GM23248 (cell line): ENCODE measurements at places on chromosomes 4 and X. TPM values are rescaled to one million over a fixed set of nuclear protein-coding genes. Genes with fewer than 3 reads are reported as not detected.

DNA sequence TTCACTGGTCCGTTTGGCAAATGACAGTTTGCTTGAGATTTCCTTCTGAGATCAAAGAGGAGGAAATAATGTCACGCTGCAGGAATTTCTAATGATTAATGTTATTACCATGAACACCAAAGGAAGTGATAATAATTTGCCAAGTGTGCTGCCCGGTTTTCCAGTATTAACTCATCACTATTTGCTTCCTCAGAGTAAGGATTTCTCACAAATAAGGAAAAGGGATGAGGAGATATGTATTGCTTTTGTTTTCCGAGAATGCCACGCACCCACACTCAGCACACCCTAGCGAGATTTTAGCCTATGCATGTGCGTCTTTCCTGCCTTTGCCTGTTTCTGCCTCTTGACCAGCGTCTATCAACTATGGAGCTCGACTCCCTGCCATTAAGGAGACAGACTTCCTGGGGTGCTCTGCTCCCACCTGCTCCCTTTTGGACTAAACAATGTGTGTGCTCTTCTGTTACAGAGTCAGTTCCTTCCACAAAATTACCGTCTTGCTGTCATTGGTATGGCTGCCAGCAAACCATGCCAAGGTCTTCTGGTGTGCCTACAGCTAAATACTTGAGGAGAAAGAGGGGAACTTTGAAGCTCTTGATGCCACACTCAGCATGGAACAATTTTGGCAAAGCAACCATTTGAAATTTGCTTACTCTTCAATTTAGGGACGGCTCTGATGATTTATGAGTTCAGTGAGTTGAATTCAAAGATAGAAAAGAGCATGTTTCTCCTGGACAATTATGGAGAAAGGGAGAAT lies 393.1 kb upstream of the ZFP42 start:
- peak; percentile 59 for DNase-seq

DNA sequence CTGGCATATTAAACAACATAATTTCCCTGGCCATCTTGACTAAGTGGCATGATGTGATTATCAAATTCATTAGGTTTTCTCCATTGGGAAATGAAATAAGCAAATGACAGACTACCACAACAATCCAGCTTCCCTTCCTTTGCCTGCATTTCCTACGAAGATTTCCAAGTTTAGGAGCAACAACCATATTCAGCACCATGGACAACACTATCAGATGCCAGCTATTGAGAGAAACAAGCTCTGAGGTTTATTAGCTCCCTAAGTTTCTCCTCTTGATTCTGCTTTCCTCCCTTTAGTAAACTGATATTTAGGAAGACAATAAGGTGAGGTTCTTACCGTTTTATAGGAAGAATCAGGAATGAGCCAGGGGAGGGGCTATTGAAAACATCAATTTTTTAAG lies 36.2 kb downstream of the DCX start:
- DNase-seq: peak; percentile 16

DNA sequence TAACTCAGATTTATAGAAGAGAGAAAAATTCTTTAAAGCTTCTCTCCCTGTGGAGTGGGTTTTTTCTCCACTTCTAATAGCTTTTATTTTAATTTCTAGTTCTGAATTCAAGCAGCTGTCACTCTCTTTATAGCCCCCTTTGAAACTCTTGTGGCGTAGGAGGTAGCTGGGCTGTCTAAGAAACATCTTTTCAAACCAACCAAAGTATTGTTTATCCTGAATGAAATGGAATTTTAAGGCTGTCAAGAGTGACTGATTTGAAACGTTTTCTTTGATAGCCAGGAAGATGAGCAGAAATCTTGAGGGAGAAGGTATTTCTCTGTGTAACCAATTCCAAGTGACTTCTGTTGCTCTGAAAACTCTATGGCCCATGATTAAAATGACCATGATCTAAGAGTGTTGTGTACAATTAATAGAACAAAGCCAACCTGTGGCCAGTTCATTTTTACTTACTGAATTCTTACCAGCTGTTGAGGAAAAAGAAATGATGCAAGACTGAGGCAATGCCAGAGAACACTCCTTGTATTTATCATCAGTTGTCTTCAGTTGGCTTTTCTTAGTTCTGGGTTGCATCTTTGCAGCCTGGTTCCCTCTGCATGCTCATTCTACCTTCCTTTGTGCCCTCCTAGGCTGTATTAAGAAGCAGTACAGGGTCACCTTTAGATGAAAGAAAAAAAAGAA lies 298.4 kb downstream of the ARHGAP10 start:
- DNase-seq: peak; percentile 74

Gene SMR3B
- not detected in 2 replicates for polyA plus RNA-seq

DNA sequence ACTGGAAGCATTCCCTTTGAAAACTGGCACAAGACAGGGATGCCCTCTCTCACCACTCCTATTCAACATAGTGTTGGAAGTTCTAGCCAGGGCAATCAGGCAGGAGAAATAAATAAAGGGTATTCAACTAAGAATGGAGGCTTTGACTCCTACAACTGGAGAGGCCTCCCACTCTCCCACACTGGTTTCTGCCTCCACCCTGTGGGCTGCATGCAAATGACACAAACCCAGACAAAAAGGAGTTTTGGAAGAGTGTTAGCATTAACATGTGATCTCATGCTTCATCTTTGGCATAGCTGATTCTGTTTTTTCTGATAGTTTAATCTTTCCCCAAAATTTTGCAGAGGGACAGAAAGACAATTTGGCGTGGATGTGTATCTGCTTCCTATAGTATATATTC lies 80.8 kb upstream of the IQCM start:
- DNase-seq: peak; percentile 80

Gene GYG2
- 0.86 and 1.2 TPM in 2 replicates for polyA plus RNA-seq

GRCh38 chr4:156832886-156833285 lies 138.7 kb downstream of the PDGFC start:
- peak; percentile 9 for DNase-seq

- DNase-seq: no peak
These were observed 16.8 kb downstream of the KDM6A start for GRCh38 chrX:44889824-44890223.

DNA sequence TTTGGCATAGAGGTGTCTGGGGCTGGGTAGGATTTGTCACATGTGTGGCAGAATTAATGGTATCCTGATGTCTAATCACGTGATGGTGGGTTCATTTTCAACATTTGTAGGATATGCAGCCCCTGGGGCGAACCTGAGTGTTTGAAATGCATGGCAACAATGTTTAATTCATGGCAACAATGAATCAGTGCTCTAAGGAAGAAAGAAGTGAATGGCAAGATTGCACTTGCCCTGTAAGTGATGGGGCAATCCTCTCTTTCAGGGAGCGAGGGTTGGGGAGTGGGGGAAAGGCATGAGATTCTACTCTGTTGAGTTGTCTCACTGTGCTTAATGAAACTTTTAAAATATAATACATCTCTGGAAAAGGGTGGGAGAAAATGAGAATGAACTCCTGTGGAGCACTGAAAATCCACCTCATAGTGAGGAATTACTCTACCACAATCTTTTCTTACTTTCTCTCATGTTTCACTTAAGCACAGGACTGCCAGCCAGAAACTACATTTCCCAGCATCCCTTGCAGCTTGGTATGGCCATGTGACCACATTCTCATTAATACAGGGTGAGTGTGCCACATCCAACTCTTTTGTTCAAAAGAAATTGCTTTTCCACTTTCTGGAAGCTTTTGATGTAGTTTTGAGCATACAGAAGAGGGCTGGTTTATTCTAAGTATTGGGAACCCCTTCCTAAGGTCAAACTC lies 64.0 kb upstream of the PGM2 start:
- peak; percentile 47 for DNase-seq

DNA sequence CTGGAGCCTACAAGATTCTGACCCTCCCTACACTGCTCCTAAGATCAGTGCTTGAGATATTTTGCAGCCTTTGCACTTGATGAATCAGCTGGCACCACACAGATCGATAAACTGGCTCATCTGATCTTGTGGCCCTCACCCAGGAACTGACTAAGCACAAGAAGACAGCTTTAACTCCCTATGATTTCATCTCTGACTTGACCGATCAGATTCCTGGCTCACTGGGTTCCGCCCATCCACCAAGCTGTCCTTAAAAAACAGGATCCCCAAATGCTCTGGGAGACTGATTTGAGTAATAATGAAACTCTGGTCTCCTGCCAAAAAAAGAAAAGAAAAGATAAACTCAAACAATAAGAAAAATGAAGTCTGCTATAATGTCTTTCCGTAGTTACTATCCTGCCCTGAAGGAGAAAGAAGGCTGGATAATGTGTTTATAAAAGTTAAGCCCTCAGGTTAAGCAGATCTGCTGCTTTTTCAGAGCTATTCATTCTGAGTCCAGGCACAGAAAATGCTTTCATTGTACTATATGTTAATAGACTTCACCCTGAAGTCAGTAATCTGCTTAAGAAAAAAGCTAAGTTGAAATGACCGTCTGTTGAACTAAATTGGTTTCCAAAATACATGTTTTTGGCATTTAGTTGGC lies 795.2 kb downstream of the TRIML1 start:
- peak; percentile 22 for DNase-seq

- no peak for DNase-seq
These were observed 55.4 kb upstream of the PLAC1 start for GRCh38 chrX:134713618-134714107.

Gene TMEM156
- 0.30 TPM in 1 of 2 replicates, not detected in the other for polyA plus RNA-seq

Gene PABPC5
- 3.4 and 3.5 TPM in 2 replicates for polyA plus RNA-seq

DNA sequence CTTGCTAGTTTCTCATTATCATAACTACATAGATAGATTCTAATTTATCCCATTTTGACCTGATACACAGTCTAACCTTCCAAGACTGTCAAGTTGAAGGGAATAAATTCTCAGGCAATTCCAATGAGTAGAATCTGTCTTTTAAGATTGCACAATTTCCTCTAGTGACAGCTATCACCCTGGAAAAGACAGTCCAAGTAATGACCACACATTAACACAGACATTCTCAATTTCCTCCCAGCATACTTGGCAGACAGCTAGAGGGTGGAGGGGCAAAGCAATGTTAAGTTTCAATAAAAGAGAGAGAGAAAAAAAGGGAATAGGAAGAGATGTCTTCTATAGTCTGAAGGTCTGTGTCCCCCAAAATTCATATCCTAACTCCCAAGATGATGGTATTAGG lies 234.7 kb downstream of the LDB2 start:
- peak; percentile 47 for DNase-seq

Gene BGN
- 308 and 314 TPM in 2 replicates for polyA plus RNA-seq

Gene PRRG1
- polyA plus RNA-seq: 7.3 and 7.4 TPM in 2 replicates

- DNase-seq: no peak
These were observed 729 bp downstream of the CXCL11 start for GRCh38 chr4:76035141-76035540.

Gene IL21
- polyA plus RNA-seq: not detected in 2 replicates

DNA sequence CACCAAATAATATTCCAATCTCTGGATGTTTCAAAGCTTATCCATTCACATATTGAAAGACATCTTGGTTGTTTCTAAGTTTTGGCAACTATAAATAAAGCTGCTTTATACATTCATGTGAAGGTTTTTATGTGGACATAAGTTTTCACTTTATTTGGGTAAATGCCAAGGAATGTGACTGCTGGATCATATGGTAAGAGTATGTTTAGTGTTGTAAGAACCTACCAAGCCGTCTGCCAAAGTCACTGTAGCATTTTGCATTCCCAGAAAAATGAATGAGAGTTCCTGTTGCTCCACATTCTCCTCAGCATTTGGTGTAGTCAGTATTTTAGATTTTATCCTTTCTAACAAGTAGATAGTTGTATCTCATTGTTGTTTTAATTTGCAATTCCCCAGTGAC lies 1047.7 kb downstream of the C4orf33 start:
- DNase-seq: no peak

Gene RBM47
- polyA plus RNA-seq: 0.70 and 0.94 TPM in 2 replicates

DNA sequence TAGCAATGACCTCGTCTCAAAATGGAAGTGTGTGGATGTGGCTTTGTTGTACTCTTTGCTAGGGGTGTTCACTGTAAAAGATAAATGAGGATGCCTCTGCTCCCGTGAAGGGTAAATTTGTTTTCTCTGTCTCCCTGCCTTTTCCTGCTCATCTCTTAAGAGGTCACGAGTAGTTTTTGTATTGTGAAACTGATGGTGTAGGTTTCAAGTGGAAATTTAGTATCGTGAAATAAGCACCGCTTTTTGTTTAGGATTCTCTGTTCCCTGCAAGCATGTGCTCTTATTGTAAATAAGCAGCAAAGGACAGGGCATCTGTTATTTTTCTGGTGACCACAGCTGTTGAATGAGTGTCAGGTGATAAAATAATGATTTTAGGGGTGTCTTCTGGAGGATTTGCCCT lies 104.6 kb downstream of the PHEX start:
- DNase-seq: no peak

DNA sequence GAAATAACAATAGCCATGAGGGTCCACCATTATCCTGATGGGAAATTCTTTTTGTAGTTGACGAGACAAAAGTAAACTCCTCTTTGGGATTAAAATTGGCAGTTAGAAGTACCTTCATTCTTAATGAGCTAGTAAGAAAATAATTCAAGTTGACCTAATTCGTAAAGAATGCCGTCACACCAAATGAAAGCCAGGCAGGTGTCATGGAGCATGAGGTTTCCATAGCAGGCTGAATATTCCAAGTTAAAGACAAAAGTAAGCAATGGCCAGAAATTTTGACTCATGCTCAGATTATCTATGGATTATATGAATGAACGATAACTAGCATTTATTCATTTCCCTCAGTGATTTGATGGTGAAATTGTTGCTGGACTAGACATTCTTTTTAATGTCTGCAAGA lies 192.2 kb upstream of the FAT1 start:
- no peak for DNase-seq

DNA sequence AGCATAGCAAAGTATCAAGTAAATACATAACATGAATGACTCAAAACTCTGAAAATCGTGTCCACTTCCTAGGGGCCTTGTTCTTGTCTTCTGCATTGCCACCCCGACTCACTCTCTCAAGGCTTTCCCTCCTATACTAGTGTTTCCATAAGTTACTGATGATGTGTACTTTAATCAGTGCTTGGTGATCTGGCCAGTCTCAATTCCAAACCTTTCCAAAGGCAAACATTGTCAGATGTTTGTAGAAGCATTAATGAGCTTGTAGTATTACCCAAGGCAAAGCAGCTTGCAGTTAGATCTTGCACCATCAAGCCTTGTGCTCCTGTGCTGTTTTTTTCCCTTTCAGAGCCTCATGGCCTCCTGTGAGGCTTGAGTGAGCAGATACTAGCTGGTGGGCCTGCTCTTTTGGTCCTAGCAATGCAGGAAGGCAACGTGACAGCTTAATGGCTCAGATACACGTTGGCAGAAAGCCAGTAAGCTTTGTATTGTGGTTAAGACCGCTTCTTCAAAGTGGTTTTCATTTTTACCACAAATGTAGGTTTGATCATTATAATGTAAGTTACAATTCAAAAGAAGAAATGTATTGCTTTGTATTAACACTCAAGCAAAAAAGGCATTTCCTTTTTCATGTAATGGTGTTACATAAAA lies 51.8 kb downstream of the RBPJ start:
- peak; percentile 61 for DNase-seq

- DNase-seq: peak; percentile 50
These were observed 6.2 kb downstream of the ARFIP1 start for GRCh38 chr4:152785639-152786615.
